ENCODE measurements at places on chromosomes 4 and X.

GRCh38 chr4:141402712-141403111 is 182.0 kb downstream of the ZNF330 start:
- DNase-seq, result no peak

- DNase-seq, result no peak
Measured at GRCh38 chr4:4271912-4272311, 18.0 kb downstream of the LYAR start.

GRCh38 chr4:6282314-6282771 is 12.7 kb downstream of the WFS1 start:
- no peak for DNase-seq

DNA sequence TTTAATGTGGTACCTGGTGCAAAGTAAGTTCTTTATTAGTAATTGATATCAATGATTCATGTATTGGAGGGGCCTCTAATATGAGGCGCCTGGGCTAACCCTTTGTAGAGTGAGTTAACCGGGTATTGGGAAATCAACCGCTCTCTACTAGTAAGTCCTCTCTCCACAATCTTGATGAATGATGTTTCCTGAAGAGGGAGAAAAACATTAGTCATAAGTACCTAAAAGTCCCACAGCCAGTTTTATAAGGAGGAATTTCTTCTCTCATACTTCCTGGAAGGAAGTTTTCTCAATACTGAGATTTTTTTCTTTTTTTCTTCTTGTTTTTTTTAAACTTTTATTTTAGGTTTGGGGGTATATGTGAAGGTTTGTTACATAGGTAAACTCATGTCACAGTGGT is 62.3 kb downstream of the AGTR2 start:
- DNase-seq, result no peak

All from activated naive CD4-positive, alpha-beta T cell treated with Interleukin-2 at 50 U/mL for 16 hours (primary cell).